Inflammatory macrophage treated with lipopolysaccharide for 1 hour (primary cell): ENCODE measurements at places on chromosomes 1 and 21.
A peak's percentile ranks its signal among the peaks of the same experiment; 100 is the strongest.

DNA sequence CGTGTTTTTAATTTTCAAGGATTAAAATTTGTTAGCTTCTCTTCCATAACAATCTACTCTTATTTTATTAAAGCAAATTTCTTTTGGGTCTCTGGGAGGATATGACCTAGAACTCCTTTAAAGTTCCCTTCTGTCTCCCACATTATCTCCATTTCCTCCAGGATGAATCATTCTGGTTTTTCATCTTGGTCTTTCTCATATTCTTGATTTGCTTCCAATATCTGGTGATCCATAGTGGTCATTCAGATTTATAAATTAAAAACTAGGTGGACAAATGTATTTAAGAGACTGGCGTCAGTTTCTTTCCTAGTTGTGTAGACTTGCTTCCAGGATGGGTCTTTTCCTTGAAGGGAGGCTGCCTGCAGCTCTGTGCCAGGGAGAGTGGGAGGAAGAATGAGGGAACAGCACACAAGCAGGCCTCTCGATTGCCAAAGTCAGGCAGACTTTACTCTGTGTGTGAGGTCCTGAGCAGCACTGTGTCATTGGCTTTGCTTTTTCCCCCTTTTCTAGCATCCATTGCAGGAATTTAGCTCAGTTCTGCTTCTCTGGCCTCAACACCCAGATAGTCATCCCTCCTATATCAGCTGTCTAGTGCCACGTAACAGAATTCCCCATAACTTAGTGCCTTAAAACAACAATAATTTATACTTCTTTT is 48.1 kb upstream of the FOXO6 start:
- DNase-seq: no peak

GRCh38 chr1:50422946-50423669 is at the start of gene DMRTA2:
Gene DMRTA2, minus strand, starts transcription at chr1:50423443. Its CDS starts 1,907 bp downstream, at chr1:50421536.
- DNase-seq: no peak

GRCh38 chr1:164648636-164649035 is 89.7 kb downstream of the PBX1 start:
- DNase-seq: no peak

GRCh38 chr1:1325288-1326074 is 879 bp downstream of the CPTP start:
- DNase-seq: no peak

- no peak for DNase-seq
Observed at GRCh38 chr1:72724951-72725861, 442.9 kb upstream of the NEGR1 start.

DNA sequence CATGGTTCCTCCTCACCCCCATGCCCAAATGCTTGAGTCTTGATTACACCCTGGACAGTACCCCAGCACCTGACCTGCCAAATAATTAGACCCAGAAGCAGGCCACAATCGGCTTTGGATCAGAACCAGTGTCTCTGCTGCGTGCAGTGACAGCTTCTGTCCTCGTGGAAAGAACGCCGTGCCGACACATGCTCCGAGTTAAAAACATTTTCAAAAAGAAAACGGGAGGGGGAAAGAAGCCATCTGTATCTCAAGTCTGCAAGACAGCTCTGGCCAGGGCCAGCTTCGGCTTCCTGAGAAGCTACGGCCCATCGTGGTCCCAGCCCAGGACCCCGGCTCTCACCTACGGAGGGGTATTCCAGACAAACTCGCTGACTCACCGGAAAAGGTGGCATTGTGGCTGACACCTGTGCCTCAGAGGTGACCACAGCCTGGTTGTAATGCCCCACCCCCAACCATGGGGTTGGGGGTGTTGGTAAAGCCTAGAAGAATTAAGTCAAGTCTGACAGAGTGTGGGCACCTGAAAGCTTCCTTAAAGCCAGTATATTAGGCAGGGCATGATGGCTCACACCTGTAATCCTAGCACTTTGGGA is 25.8 kb downstream of the SSBP3 start:
- no peak for DNase-seq

DNA sequence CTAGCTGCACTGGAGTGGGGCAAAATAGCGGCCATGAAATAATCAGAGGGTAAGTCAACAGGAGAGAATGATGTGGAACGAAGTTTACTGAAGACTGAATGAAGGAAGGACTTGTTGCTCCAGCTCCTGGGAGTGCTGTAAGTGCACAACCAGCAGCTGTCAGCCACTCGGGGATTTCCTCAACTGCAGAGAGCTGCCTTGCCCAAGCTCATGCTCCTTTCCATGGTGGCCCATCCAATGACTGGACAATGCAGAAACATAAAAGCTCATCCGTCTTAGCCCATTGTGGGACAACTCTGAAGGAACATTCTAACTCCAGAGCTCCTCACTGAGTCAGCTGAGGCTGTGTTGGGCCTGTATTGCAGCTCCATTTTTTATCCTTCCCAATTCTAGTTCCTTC is 21.1 kb upstream of the RBM15 start:
- no peak for DNase-seq

- DNase-seq: peak; percentile 69
Observed at GRCh38 chr1:152162792-152163463, 3.9 kb upstream of the RPTN start.
